ENCODE measurements at places on chromosomes 3 and 15.

GRCh38 chr3:126982126-126982470 is 817 bp upstream of the PLXNA1 start:
- DNase-seq, result peak; percentile 66

GRCh38 chr3:155225417-155225816 is 68.1 kb downstream of the STRIT1 start:
- no peak for DNase-seq

GRCh38 chr3:128439226-128439625 is 27.5 kb downstream of the DNAJB8 start:
- DNase-seq, result no peak

GRCh38 chr3:50165910-50166538 is 10.9 kb downstream of the SEMA3F start:
- no peak for DNase-seq

GRCh38 chr3:66863205-66864111 is 134.6 kb upstream of the KBTBD8 start:
- DNase-seq, result no peak

DNA sequence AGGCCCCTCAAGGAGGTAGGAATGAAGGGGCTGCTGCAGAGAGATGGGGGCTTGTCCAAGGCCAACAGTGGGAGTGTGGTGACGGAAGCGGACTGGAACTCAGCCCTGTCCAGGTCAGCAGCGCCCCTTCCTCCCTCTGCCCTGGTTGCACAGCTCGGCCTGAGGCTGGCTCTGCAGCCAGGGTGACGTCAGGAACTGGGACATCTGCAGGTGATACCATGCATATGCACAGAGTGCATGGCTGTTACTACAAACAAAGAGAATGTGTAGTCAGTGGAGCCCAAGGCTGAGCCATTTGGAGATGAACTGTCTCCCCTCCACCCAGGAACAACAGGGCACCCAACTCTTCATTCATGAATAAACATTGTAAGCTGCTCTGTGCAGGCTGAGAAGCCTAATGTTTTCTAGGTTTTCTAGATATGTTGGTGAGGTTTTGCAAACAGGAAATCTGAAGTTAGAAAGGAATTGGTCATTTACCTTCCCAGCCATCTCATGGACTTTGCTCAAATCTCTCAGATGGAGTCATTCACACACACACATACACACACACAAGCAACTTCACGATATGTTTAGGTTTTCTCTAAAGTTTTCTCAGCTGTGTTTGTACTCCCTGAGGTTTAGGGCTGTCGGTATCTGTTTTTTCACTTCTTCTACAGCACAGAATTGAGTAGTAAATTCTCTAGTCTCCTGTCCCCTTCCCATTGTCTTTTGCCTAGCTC is 117.2 kb downstream of the TLE3 start:
- peak; percentile 63 for DNase-seq

DNA sequence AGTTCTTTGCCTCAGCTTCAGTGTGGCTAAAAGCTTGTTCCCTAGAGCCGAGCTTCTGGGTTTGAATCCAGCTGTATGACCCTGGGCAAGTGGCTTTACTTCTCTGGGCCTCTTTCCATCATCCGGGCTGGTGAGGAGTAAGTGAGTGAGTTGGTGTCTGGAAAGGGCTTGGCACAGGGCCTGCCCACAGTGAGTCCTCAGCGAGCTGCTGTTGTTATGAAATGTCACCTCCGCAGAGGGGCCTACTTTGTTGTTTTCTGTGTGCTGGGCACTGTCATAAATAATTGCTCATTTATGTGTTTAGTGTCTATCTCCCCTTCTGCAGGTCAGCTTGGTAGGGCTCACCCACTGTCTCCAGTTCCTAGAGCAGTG is 31.7 kb downstream of the SLC6A6 start:
- DNase-seq, result no peak

DNA sequence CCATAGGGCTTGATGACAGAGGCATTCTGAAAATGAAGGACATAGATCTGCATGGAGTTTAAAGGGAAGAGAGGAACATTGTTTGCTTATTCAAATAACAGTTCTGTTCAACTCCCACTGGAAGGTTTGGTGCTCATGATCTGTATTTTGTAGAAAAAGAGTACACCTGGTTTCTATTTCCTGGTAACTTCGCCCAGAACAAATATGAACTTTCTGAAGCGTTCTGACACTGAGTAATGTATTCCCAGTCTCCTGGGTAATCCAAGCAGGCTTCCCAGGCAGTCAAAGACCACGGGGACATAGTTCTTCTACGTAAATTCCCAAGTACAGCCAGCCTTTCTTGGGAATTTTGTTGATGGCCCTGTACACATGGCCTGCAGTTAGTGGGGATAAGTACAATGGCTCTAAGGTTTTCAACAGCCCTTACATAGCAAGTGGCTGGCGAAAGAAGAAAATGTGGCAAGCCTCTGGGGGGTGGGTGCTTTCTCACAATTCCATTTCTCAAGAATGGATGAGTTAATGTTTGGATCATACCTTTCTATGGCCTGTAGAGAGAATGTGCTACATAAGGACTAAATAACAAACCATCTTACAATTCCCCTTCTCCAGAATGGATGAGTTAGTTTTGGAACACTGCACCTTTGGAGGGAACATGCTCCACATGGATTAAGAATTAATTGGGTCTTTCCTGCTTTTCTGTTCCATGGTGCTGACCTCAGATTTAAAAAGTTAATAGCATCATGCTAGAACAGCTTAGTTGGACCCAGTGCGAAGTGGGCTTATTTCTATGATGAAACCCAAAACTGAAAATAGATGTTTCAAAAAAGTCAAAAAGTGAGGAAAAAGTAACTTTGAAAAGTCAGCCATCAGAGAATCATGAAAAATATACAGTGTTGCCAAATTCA is 52.7 kb downstream of the COL6A6 start:
- no peak for DNase-seq

DNA sequence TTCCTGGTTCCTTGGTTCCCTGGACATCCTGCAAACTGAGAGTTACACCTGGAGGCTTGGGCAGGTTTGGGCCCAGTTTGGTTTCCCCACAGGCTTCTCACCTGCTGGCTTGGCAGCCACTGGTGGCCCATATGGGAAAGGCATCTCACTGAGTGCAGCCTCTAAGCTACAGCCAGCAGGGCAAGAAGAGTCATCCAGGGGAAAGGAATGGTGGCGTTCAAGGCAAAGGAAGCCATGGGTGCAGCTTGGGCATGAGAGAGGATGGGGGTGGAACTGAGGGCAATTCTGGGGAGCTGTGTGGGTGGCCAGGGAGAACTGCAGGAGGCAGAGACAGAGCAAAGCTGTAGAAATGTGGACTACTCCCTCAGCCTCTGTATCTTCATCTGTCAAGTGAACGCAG is 106.4 kb downstream of the EPHB1 start:
- no peak for DNase-seq

DNA sequence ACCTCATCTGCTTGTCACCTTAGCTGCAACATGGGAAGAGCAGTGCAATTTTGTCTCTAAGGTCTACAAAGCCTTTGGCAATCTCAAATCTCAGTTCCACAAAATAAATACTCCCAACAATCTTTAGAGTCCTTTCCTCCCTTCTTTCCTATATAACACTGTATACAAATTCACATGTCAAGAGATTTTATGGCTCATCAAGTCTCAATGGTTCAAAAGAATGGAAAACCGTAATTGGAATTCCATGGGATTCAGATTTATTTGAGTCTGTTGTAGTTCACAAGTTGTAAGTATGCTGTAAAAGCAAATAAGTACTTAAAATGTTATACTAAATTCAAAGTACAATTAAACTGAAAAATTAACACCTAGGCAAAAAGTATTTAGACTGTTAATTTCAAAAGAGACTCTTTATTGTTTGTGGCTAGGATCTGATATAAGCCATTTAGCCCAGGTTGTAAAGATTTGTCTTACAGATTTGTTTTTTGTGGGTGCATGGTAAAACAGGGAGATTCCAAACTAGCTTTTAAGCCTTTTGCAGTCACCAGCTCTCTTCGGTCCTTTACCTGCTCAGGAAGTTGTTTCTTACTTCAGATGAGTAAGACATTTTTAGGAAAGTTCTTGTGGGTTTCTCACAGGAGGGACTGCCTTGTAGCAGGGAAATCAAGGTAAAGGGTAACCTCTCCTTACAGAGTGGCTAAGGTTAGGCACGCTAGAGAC is 50.1 kb downstream of the CMSS1 start:
- DNase-seq, result no peak

DNA sequence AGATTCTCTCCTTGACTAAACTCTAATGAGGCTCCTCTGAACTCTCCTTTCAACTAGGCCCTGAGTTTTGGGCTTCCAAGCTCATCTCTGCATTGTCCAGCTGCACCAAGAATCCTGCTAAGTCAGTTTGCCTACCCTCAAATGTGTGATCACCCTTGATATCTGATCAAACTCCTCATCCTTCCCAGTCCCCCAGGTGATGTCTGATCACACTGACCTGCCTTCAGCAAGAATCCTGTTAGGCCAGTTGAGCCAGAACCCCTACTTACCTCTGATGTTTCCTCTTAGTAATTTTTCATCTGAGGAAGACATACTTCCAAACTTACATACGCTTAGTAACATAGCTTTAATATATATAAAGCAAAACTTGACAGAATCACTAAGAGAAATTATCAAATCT is 28.8 kb downstream of the SUMF1 start:
- DNase-seq, result no peak
